NCI-H2081 (cell line): ENCODE measurements at places on chromosomes 2 and 18.

GRCh38 chr2:162317861-162318327 lies 590 bp downstream of the IFIH1 start:
- DNase-seq: no peak

DNA sequence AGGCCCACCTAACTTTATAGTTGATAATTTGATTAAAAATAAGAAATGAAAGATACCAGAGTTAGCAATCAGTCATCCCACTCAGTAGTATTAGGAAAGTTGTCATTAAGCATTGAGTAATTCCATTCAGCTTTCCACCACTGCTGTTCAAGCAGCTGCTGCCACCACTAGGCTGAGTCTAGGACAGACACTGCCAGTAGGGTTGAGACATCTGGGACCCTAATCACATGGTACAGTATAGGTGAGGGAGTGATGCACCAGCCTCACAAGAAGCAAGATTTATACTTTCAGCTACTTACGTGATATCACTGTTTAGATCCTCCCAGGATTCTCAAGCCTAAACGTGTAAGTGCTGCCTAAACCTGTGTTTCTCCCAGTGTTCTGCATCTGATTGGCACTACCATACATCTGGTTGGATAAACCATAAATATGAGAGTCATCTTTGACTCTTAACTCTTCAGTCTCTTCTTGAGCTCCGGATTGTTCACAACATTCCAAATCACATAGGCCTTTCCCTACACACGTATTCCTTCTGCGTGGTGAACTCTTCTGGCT lies 3.2 kb downstream of the UBXN4 start:
- no peak for DNase-seq

DNA sequence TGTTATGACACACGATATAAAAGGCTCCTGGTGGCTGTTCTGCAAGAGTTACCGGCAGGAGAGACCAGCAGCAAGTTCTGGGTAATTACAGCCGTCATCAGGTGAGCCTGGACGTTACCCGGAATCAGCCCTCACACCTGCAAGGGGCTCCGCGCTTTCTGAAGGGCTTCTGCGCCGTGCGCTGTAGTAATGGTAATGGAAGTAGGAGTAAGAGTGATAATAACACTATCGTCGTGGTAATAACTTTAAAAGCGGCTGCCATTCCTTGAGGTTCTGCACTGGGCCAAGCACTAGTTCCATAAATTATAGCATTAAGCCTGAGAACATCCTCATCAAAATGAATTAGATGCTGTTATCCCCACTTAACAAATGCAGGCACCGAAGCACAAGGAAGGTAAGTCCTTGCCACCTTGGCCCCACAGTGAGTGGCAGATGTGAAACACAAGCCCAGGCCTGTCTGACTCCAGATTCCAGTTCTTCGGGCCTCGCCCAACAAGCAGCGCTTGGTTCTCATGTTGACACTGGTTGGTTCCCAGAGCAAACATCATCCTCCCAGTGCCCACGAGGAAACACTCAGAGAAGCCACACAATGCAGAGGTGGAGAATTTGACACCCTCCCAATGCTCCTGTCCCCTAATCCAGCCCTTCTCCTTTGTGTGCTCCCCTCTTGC lies 205.2 kb downstream of the EIPR1 start:
- DNase-seq: no peak

DNA sequence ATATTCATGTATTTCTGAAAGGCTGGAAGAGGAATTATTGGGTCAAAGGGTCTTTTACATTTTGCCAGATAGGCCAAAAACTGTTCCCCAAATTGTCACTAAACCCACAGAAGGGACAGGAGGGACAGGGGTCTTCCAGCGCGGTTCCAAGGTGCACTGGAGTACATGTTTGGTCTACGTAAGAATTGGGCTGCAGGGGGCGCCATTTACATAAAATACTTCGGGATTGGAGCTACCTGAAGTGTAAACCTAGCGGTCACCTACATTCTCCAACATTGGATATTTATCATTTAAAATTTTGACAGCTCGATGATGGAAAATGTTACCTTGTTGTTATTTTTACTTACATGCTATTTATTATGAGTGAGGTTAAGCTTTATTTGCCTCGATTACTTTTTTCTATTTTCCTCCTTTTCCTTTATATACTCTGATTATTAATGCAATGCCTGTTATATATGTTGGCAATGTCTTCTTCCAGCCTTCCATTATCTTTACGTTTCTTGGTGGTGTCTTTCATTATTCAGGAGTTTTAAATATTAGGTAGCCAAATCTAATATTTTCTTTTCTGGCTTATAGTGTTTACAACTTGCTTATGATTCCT lies 43.0 kb upstream of the RAB6C start:
- no peak for DNase-seq
